ENCODE measurements at places on chromosomes 7 and 10.

DNA sequence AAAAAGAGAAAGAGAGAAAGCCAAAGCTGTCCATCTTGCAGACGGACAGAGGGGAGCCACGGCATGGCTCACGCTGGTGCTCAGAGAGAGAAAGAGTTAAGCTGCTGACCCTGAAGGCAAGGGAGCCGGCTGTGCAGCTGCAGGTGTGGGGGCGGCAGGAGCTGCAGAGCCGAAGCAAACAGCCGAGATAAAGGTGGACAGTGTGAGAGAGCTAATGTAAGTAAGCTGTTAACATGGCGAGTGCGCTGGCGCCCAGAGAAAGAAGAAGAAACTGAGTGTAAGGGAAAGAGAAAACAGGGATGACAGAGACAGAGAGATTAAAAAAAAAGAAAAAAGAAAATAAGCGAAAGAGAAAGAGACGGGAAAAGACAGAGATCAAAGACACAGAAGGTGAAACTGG is 18.2 kb downstream of the COL17A1 start:
- ATAC-seq = no peak

GRCh38 chr10:49292565-49293207 is 6.3 kb upstream of the C10orf71 start:
- no peak for ATAC-seq

GRCh38 chr7:8507566-8507965 is 74.2 kb downstream of the NXPH1 start:
- ATAC-seq = no peak

DNA sequence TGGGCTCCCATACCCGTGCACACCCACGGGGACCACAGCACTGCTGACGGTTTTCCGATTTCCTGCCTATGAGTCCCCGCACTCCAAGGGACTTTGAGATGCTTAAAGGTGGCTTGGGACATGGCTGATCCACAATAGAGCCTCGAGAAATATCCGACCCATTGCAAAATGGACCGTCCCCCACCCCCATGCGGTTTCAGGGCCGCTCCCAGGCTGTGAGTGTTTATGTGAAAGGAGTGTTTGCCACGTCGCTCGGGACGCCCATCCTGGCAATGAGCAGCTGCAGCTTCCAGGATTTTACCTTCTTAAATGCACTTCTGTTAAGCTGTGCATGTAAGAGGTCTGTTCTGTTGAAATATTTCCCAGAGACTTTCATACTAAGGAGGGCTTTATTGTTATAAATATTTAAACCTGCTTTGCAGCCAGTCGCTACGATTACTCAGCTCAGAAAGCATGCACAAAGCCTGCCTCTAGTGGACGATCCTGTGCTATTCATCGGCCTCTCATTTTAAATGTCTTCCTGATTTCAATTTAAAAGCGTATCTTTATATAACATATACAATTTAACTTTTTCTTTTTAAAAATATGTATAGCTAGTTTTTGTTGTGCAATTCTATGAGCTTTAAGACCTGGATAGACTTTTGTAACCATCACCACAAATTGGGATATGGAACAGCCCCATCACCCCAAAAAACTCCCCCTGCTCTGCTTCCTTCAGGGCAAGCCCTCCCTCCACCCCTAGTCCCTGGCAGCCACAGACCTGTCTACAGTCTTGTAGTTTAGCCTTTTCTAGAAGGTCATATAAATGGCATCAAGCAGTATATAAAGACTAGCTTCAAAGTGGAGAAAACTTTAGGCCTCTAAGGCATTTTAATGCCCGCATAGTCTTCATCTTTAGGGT is 418.3 kb downstream of the PAXIP1 start:
- ATAC-seq = no peak

DNA sequence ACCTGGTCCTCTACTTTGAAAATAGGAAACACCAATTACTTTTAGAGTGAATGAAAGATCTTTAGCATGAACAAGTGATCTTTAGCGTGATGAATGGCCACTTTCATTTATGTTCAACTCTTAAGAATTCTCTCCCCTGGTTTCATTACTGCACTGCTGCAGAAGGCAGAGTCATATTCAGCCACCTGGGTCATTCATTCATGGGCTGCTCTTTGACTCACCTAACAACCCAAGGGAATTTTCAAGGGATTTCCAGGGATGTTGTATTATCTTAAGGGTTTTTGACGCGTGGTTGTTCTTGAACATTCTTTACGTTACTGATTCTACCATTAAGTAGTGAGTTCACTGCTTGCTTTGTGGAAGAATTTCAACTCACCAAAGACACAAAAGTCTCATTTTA is 87.3 kb upstream of the STK17A start:
- no peak for ATAC-seq

- ATAC-seq = no peak
Observed at GRCh38 chr10:14656052-14656730, 118.5 kb downstream of the FAM107B start.

DNA sequence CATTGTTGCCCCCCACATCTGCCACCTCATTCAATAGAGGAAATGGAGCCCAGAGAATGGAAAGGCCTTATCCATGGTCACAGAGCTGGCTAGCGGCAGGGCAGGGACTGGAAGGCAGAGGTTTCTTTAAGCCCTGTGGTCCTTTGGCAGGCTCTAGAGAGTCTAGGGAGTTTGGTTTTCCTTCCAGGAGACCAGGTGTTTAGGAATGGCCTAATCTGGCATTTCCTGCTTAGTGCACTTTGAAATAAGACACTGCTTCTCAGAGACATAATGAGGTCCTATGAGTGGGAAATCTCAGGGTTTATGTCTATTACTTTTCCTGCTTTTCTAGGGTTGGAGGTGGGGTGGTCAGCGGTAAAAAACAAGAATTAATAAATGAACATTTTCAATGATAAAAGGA is 6.1 kb downstream of the MARVELD1 start:
- ATAC-seq = no peak

Data from activated T-helper 17 cell treated with anti-CD3 and anti-CD28 coated beads, Interleukin-2, amount 50 U/mL, for 72 hours (primary cell).